ENCODE measurements at places on chromosomes 16 and 17.
A peak's percentile ranks its signal among the peaks of the same experiment; 100 is the strongest.

GRCh38 chr17:40779181-40779909 lies 3.0 kb downstream of the KRT27 start:
- DNase-seq, result peak; percentile 38

GRCh38 chr17:68878226-68878885 lies 76.8 kb downstream of the ABCA8 start:
- DNase-seq, result no peak

- no peak for DNase-seq
Measured at GRCh38 chr17:31275116-31275515, 21.9 kb downstream of the OMG start.

DNA sequence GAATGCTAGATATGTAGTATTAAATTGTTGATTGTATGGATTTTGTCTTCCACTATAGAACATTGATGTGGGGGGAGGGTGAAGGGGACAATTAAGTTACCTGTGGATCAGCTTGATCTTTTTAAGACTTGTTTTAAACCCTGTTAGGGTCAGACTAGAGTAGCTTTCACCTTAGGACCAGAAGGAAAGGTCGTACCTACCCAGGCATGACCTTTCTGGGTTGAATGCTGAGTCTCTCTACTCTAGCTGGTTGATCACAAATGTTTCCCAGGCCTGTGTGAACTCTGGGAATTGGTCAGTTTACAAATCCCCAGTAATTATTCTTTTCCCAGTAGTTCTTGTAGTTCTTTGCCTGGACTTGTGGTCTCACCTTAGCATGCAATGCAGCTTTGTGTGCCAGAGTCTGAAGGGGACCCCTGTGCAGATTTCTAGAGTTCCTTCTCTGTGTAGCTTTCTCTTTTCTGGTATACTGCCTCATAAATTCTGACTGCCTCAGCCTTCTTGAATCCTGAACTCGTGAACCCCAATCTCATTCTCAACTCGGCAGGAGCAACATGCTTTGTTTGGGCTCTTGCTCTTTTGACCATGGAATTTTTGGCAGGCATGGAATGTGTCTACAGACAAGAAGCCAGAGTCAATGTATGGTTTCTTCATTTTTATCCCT lies 54.1 kb downstream of the VMP1 start:
- no peak for DNase-seq

GRCh38 chr17:21379080-21379711 lies 3.0 kb downstream of the KCNJ12 start:
- no peak for DNase-seq

GRCh38 chr17:63440127-63440769 lies 5.9 kb downstream of the CYB561 start:
- DNase-seq, result no peak

- no peak for DNase-seq
Measured at GRCh38 chr17:72173499-72174116, 52.8 kb downstream of the SOX9 start.

- DNase-seq, result peak; percentile 49
Measured at GRCh38 chr16:46972429-46973206, 856 bp downstream of the DNAJA2 start.

DNA sequence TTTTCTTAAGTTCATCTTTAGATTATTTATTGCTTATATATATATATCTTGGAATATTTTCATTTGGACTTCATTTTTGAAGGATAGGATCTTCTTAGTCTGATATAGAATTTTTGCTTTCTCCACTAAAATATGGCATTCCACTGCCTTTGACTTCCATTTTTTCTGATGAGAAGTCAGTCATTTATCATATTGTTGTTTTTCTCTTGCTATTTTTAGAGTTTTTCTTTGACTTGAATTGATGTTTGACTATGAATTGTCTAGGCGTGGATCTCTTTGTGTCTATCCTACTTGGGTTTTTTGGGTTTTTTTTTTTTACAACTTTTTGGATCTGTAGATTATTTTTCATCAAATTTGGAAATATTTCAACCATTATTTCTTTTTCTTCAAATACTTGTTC lies 67.7 kb downstream of the NLK start:
- no peak for DNase-seq

DNA sequence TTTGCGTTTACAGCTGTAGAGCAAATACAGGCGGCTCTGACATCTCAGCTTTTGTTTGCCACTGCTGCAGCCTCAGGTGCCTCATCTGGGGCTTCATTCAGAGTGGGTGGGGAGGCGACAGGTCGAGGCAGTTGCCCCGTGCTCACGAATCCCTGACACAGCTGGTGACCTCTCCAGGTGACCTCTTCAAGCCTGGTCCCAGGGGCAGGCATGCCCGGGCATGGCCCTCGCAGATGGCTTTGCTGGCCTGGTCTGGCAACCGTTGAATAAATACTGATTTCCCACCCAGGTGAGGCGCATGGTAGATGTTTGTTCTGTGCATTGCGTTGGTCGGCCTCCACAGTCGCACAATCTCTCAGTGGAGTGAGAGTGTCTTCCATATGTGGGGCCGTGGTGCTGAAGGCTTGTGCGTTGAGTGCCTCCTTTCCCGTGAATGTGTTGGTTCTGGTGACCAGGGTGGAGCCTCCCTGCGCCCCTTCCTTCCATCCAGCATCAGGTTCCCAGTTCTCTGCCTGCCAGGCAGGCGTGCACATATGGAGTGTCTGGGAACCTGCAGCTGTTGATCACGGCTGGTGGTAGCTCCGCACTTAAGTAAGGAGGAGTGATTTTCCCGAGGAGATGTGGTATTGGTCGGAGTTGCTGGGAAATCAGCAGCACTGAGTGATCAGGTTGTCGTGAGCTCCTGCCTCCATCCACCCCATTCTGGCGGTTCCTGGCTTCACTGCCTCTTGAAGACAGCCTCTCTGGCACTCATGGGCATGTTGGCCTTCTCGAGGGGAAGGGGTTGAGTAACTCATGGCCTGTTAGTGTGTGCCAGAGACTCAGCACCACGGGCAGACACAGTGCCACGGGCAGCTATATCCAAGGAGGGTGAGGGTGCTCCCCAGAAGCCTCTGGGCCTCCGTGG lies 149.7 kb downstream of the RPTOR start:
- no peak for DNase-seq

DNA sequence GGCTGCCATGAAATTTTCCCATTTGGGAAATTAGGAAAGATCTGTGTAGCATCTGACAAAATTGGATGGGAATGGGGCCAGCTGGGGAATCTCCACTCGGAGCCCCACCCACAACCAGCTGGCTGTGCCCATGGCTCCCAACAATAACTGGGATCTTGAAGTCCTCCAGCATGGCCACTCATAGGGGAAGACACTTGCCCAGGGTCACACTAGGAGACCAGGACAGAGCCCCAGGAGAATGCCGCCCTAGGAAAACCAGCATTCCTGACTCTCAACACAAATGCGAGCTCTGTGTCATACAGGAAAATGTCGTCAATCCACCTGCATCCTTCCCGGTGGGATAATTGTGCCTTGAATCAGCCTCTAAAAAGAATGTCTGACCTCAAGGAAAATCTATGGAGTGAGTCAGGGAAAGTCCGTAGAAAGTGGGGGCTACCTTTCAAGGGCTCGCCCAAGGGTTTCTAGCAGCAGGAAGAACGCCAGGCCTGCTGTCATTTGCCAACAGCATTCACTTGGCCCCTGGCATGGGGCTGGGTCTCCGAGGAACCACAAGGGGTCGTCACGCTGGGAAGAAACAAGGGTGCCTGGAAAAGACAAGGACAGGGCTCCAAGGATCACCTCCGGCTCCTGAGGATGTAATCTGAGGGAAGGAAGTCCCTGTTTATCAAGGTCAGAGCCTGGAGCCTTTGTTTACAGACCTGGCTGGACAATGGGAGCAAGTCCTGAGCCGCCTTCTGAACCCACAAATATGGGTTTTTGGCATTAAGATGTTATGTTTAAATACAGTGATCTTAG lies 15.9 kb downstream of the CDH5 start:
- DNase-seq, result no peak

DNA sequence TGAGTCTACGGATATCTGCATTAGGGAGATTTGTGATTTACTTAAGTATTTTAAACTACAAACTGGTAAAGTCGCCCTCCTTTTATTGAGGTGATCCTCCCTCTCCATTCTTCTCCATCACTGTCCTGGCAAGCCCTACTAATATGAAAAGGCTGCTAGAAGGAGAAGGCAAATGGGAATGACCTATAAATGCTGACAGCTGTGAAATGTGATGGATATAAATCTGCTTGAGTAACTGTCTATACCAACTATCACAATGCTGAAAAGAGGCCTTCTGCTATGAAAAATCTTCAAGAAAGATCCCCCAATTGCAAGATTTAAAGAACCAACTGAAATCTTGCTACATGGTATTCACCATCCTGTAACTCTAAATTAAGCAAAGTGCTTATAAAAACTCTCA lies 15.5 kb downstream of the DNAJC7 start:
- no peak for DNase-seq

DNA sequence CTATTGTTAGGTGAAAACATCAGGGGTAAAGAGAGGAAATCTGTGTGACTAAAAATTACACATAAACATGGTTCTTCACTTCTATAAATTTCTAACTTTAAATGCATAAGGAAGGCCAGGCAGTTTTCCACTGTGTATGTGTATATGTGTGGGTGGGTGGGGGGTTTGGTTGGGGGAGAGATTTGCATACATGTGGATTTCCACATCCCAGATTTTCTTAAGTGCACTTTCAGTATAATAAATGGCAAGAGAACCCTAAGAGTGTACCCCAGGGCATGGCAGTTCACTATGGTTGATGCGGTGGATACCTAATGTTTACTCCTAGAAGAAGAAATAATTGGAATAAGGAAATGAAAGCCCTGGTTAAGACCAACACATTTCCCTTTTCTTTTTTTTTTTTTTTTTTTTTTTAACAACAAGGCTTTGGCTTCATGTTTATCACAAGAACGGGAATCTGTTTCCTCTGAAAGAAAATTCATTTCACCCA lies 451.8 kb upstream of the CCL2 start:
- no peak for DNase-seq

GRCh38 chr16:81329947-81330346 lies 15.2 kb downstream of the GAN start:
- no peak for DNase-seq

GRCh38 chr17:79695797-79696609 lies 34.7 kb upstream of the ENPP7 start:
- DNase-seq, result no peak

- DNase-seq, result no peak
Measured at GRCh38 chr17:37231887-37232286, 143.9 kb upstream of the C17orf78 start.
